ENCODE measurements at places on chromosomes 12 and 14. TPM values are rescaled to one million over a fixed set of nuclear protein-coding genes. Genes with fewer than 3 reads are reported as not detected.
A peak's percentile ranks its signal among the peaks of the same experiment; 100 is the strongest.

Gene LTBP2
- polyA plus RNA-seq: 1.2 TPM

Gene TNFAIP2
- polyA plus RNA-seq: 11.8 TPM

Gene CLEC9A
- 1.5 TPM for polyA plus RNA-seq

Gene NTS
- polyA plus RNA-seq: not detected

GRCh38 chr14:36069535-36069900, 107.0 kb downstream of the PTCSC3 start:
- H3K27ac ChIP-seq: no peak overlapping the region
- H3K4me3 ChIP-seq: no peak overlapping the region
- H3K27me3 ChIP-seq: no peaks in the 10 kb centered on the region
- H3K4me1 ChIP-seq: no peaks in the 10 kb centered on the region
- H3K36me3 ChIP-seq: no peaks in the 10 kb centered on the region
- DNase-seq: no peak

GRCh38 chr14:69059658-69060623, 80.8 kb upstream of the ACTN1 start:
- no peak overlapping the region for H3K4me3 ChIP-seq
- no peaks in the 10 kb centered on the region for H3K27me3 ChIP-seq
- H3K27ac ChIP-seq: peak overlapping the region; percentile 82
- peaks cover 6% of the 10 kb centered on the region for H3K36me3 ChIP-seq
- no peaks in the 10 kb centered on the region for H3K4me1 ChIP-seq

GRCh38 chr12:93851257-93851671, 174.1 kb downstream of the CRADD start:
- no peak overlapping the region for H3K27ac ChIP-seq
- H3K36me3 ChIP-seq: no peaks in the 10 kb centered on the region
- no peak for DNase-seq
- no peak overlapping the region for H3K4me3 ChIP-seq
- no peaks in the 10 kb centered on the region for H3K27me3 ChIP-seq

DNA sequence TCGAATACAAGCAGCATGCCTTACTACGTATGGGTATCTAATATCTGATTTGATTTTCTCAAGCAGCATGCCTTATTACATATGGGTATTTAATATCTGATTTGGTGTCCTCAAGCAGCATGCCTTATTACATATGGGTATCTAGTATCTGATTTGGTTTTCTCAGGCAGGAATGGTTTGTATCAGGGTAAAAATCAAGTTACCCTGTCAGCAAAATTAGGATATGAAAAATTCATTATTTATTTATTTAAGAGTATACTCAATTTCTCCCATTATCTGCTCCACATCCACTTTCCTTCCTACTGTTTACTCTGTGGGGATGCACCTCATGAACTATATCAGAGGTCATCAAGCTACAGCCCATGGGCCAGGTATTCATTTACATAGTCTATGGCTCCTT, 21.9 kb downstream of the ZNF891 start:
- peaks cover 20% of the 10 kb centered on the region for H3K36me3 ChIP-seq
- no peaks in the 10 kb centered on the region for H3K4me1 ChIP-seq
- no peak overlapping the region for H3K4me3 ChIP-seq
- H3K27ac ChIP-seq: no peak overlapping the region
- DNase-seq: no peak

GRCh38 chr12:13799574-13799973, 181.8 kb downstream of the GRIN2B start:
- no peaks in the 10 kb centered on the region for H3K4me1 ChIP-seq
- H3K27ac ChIP-seq: no peak overlapping the region
- H3K27me3 ChIP-seq: no peaks in the 10 kb centered on the region
- DNase-seq: no peak
- H3K4me3 ChIP-seq: no peak overlapping the region
- H3K36me3 ChIP-seq: no peaks in the 10 kb centered on the region

DNA sequence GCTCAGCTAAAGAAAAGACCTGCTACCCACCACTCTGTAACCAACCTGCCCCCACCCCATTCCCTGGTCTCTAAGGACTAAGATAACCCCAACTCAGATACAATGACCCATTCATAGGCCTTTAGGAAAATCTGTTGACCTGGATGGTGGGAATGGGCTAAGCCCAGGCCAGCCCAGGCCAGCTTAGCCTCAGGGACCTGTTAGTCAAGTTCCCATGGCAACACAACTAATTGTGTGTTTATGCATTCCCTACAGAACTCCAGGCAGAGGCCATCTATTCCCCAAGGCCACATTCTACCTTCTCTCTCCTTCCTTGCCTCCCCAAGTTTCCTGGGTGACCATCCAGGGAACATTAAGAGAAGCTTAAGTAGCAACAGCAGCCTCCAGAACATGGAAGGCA, 16.1 kb upstream of the KRT8 start:
- H3K27me3 ChIP-seq: no peaks in the 10 kb centered on the region
- H3K4me3 ChIP-seq: no peak overlapping the region
- H3K4me1 ChIP-seq: no peaks in the 10 kb centered on the region
- no peaks in the 10 kb centered on the region for H3K36me3 ChIP-seq

- H3K36me3 ChIP-seq: no peaks in the 10 kb centered on the region
- H3K4me3 ChIP-seq: no peak overlapping the region
These were observed 93.5 kb upstream of the CEP83 start for GRCh38 chr12:94553130-94553519.

- DNase-seq: no peak
- no peak overlapping the region for H3K4me3 ChIP-seq
- no peaks in the 10 kb centered on the region for H3K4me1 ChIP-seq
- no peaks in the 10 kb centered on the region for H3K36me3 ChIP-seq
- H3K27me3 ChIP-seq: no peaks in the 10 kb centered on the region
These were observed 3.5 kb downstream of the MED13L start for GRCh38 chr12:116273813-116274550.

- H3K36me3 ChIP-seq: no peaks in the 10 kb centered on the region
- H3K4me1 ChIP-seq: peaks cover 6% of the 10 kb centered on the region
- no peak overlapping the region for H3K27ac ChIP-seq
- no peaks in the 10 kb centered on the region for H3K27me3 ChIP-seq
- H3K4me3 ChIP-seq: no peak overlapping the region
These were observed 82.3 kb downstream of the SYNE3 start for GRCh38 chr14:95434121-95434520.

DNA sequence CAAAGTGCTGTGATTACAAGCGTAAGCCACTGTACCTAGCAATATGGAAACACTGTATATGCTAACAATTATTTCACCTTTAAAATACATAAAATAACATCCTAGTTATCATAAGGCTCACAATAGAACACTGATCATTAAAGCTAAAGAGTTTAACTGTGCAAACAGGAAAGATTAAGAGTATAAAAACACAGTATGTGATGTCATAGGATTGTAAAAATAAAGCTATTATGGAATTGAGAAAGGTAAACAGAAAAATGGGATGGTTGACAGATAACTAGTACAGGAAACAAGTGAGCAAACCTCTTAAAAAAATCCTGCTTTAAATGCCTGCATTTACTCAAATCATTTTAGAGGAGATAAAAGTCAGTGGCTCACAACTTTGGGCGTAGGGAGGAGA, 10.8 kb upstream of the IPO8 start:
- H3K36me3 ChIP-seq: no peaks in the 10 kb centered on the region
- H3K4me3 ChIP-seq: no peak overlapping the region
- no peaks in the 10 kb centered on the region for H3K27me3 ChIP-seq
- DNase-seq: no peak

- H3K4me3 ChIP-seq: no peak overlapping the region
- no peaks in the 10 kb centered on the region for H3K27me3 ChIP-seq
- H3K4me1 ChIP-seq: no peaks in the 10 kb centered on the region
These were observed 270.8 kb downstream of the BCL11B start for GRCh38 chr14:99001241-99001640.

DNA sequence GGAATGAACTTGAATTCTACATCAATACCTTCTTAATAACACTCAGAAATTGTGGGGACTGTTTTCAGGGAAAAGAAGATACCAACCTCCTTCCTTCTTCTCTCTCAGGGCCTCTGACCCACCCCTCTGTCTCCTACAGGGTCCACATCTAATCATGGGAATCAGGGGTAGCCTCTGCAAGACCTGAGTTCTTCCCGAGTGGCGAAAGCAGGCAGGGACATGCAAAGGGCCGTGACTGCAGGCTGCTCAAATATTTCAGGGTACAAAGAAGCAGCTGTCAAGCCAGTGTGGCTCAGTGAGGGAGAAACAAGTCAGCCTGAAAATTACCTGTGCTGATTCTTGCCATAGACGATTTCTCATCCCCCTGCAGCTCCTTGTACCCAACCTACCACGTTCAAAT, 123.1 kb upstream of the PARP11 start:
- H3K27ac ChIP-seq: no peak overlapping the region
- H3K4me1 ChIP-seq: no peaks in the 10 kb centered on the region
- H3K27me3 ChIP-seq: no peaks in the 10 kb centered on the region
- DNase-seq: no peak

DNA sequence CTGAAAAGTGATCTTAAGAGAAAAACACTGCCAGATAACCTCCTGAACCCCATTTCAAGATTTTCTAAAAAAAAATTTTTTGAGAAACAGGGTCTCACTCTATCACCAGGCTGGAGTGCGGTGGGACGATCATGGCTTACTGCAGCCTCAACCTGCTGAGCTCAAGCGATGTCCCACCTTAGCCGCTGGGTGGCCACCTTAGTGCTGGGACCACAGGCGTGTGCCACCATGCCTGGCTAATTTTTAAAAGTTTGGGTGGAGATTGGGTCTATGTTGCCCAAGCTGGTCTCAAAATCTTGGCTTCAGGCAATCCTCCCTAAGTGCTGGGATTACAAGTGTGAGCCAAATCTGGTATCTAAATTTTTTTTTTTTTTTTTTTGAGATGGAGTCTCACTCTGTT, 3.4 kb downstream of the PNMA1 start:
- H3K27ac ChIP-seq: no peak overlapping the region
- H3K27me3 ChIP-seq: no peaks in the 10 kb centered on the region
- no peak for DNase-seq
- peaks cover 28% of the 10 kb centered on the region for H3K4me1 ChIP-seq

DNA sequence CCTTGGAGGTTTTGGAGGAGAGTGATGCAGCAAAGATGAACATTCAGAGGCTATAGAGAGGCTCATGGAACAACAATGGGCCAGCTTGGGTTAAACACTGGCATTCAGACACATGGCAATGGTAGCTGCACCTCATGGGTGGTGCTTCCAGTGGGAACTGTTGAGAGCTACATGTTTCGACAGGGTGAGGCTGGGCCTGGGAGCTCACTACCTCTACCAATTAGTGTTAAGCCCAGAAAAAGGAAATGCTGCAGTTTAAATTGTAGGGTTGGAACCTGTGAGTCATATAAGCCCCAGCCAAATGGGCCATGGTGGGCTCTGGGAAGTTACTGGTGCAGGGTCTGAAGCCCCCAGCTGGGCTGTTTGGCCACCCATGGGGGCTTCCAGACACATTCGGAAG, 279.7 kb downstream of the ZFP36L1 start:
- peak overlapping the region; percentile 59 for H3K27ac ChIP-seq
- no peak overlapping the region for H3K4me3 ChIP-seq
- DNase-seq: no peak

- peak overlapping the region; percentile 74 for H3K27ac ChIP-seq
- DNase-seq: no peak
- no peaks in the 10 kb centered on the region for H3K36me3 ChIP-seq
- peak overlapping the region; percentile 25 for H3K4me3 ChIP-seq
- H3K27me3 ChIP-seq: no peaks in the 10 kb centered on the region
These were observed 543 bp upstream of the GLIPR1 start for GRCh38 chr12:75479963-75480461.

- DNase-seq: no peak
- H3K27me3 ChIP-seq: no peaks in the 10 kb centered on the region
- H3K4me1 ChIP-seq: no peaks in the 10 kb centered on the region
- H3K27ac ChIP-seq: no peak overlapping the region
- no peak overlapping the region for H3K4me3 ChIP-seq
These were observed 51.3 kb downstream of the SSPN start for GRCh38 chr12:26246483-26247164.

DNA sequence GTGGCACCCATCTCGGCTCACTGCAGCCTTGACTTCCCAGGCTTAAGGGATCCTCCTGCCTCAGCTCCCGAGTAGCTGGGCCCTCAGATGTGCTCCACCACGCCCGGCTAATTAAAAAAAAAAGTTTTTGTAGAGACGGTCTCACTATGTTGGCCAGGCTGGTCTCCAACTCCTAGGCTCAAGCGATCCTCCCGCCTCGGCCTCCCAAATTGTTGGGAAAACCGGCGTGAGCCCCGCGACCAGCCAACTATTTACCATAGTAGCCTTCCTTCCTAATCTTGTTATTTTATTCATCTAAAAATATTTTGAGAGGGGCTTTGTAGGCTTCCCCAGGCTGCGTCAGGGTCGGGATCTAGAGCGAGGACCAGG, 25.4 kb upstream of the YY1 start:
- no peaks in the 10 kb centered on the region for H3K36me3 ChIP-seq
- H3K27ac ChIP-seq: peak overlapping the region; percentile 99
- DNase-seq: no peak
- no peaks in the 10 kb centered on the region for H3K27me3 ChIP-seq

DNA sequence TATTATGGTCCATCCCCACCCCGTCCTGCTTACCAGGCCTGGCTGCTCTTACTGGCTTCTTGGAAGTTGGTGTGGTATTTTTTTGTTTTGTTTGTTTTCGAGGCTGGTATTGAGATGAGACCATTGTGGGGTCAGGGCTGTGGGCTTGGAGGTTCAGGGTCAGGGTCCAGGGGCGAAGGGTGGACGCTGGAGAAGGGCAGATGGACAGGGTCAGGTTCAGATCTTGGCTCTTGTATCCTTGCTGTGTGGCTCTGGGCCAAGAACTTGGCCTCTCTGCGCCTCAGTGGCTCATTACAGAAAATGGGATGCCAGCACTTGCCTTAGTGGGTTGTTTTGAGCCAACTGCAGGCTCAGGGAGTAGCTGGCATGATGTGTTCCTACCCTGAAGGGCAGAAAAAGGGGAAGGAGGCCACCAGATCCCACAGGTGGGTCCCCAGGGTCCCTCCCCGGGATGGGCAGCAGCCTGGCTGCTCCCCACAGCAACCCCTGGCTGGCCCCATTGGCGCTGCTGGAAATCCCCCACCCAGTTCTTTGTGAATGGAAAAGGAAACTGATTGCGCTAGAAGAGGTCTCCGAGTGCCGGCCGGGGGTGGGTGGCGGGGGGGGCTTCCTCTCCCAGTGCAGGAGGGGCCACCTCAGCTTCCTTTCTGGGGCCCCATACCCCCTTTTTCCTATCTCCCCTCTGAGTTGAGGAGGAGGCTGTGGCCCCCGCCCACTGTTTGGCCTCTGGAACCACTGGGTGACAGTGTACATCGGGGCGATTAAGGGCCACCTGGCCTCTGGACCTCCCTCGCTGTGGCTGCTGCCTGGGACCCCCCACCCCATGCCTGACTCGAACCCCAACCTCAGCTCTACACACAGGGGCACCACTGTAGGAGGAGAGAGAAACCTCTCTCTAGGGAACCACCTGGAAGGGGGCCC, 25.0 kb downstream of the SH2B3 start:
- H3K27ac ChIP-seq: peak overlapping the region; percentile 54
- no peak overlapping the region for H3K4me3 ChIP-seq
- no peaks in the 10 kb centered on the region for H3K27me3 ChIP-seq
- DNase-seq: no peak
- no peaks in the 10 kb centered on the region for H3K36me3 ChIP-seq
